ENCODE measurements at places on chromosomes 6 and 20. TPM values are rescaled to one million over a fixed set of nuclear protein-coding genes. Genes with fewer than 3 reads are reported as not detected.

Gene HS3ST5
- polyA plus RNA-seq: 0.33 TPM

Gene C6orf58
- 0.88 TPM for polyA plus RNA-seq

Gene C6orf141
- 3.0 TPM for polyA plus RNA-seq

Gene PRR18
- 0.67 TPM for polyA plus RNA-seq

Gene XKR7
- 0.19 TPM for polyA plus RNA-seq

Gene HLA-DOB
- 0.41 TPM for polyA plus RNA-seq

Gene SOX18
- 19.5 TPM for polyA plus RNA-seq

Gene KCNK5
- 26.4 TPM for polyA plus RNA-seq

Gene POU3F2
- 0.06 TPM for polyA plus RNA-seq

Gene TFAP2A
- polyA plus RNA-seq: 0.42 TPM

Gene ZDHHC14
- 25.8 TPM for polyA plus RNA-seq

Gene TRIM15
- not detected for polyA plus RNA-seq

Gene PTPRT
- polyA plus RNA-seq: 0.98 TPM

Gene NPEPL1
- 40.1 TPM for polyA plus RNA-seq

Gene SOBP
- polyA plus RNA-seq: 7.5 TPM

Gene LRRC1
- polyA plus RNA-seq: 10.4 TPM

Gene EYA4
- 8.1 TPM for polyA plus RNA-seq

Gene CST2
- 0.23 TPM for polyA plus RNA-seq

Gene TNFRSF21
- polyA plus RNA-seq: 17.4 TPM

Gene ELOVL5
- polyA plus RNA-seq: 60.6 TPM

Gene PPP1R16B
- polyA plus RNA-seq: 8.6 TPM

Gene OGFRL1
- polyA plus RNA-seq: 12.4 TPM

Gene COL21A1
- polyA plus RNA-seq: 169 TPM

Gene OR2H2
- 0.21 TPM for polyA plus RNA-seq

Gene CYP39A1
- 10.1 TPM for polyA plus RNA-seq

Gene GNRH2
- 0.53 TPM for polyA plus RNA-seq

Gene TMEM200A
- 2.9 TPM for polyA plus RNA-seq

Gene GSTA1
- polyA plus RNA-seq: 2.0 TPM

Gene GABRR1
- polyA plus RNA-seq: not detected

Gene C20orf204
- 0.86 TPM for polyA plus RNA-seq

Gene CFAP206
- 1.3 TPM for polyA plus RNA-seq

Gene GSTA3
- 1.9 TPM for polyA plus RNA-seq

Gene MYLK4
- 1.0 TPM for polyA plus RNA-seq

Gene ASIP
- polyA plus RNA-seq: 0.33 TPM

Gene RAET1G
- 1.8 TPM for polyA plus RNA-seq

Gene PHACTR3
- 6.5 TPM for polyA plus RNA-seq

Gene PDE7B
- 3.5 TPM for polyA plus RNA-seq
